ENCODE measurements at places on chromosomes 5 and 9. TPM values are rescaled to one million over a fixed set of nuclear protein-coding genes. Genes with fewer than 3 reads are reported as not detected.

GRCh38 chr5:14739538-14739937 is 75.0 kb downstream of the OTULIN start:
- peaks cover 4% of the 10 kb centered on the region for H3K36me3 ChIP-seq
- no peak overlapping the region for H3K27ac ChIP-seq
- peak; percentile 39 for DNase-seq
- H3K4me3 ChIP-seq = no peak overlapping the region
- peaks cover 28% of the 10 kb centered on the region for H3K4me1 ChIP-seq
- H3K27me3 ChIP-seq = no peaks in the 10 kb centered on the region

MYMK gene
- not detected for total RNA-seq

DNA sequence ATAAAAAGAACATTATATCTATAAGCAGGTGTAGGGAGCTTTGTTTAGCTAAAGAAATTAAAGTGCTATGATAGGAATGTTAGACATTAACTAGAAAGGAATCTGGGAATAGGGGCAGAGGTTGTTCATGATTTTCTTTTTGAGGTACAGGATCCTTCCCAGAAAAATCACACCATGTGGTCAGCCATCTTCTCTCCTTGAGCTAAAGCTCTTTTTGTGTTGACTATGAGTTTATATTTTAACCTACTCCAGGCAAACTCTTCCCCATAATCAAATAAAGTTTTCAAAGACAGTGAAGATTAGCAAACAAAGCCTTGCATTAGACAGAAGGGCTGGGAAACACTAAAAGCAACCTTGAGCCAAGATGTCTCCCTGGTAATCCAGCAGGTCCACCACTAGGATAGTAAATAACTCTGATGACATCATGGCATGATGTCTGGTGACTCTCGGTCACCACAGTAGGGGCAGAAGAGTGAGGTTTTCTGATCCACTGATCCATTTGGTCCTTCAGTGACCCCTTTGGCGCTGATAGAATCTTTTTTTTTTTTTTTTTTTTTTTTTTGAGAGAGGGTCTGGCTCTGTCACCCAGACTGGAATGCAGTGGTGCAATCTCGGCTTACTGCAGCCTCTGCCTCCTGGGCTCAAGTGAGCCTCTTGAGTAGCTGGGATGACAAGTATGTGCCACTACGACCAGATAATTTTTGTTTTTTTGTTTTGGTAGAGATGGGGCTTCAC is 30.6 kb upstream of the IL6ST start:
- no peaks in the 10 kb centered on the region for H3K4me1 ChIP-seq
- DNase-seq = no peak
- H3K4me3 ChIP-seq = no peak overlapping the region
- no peaks in the 10 kb centered on the region for H3K27me3 ChIP-seq
- H3K36me3 ChIP-seq = no peaks in the 10 kb centered on the region

DNA sequence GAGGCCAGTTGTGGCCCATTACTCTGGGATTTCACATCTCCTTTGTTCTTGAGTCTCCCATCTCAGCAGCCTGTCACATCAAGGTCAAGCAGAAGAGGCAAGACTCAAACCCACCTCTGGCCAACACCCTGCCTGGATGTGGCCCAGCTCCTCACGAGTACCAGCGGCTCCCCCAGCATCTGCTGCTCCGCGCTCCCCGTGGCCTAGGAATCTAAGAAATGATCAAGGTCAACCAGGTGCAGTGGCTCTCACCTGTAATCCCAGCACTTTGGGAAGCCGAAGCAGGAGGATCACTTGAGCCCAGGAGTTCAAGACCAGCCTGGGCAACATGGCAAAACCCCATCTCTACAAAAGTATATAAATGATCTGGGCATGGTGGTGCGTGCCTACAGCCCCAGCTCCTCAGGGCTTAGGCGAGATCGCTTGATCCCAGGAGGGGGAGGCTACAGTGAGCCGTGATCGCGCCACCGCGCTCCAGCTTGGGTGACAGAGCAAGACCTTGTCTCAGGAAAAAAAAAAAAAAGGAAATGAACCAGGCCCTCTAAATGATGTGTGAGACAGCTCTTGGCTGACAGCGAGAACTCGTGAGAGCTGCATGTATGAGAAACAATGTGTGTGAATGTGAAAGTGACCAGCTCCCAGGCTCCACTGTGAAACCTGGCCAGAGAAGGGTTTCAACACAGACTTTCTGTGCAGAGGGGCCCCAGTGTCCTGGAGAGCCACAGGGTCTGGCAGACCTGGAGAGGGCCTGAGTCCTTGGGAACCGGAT is 61.6 kb upstream of the ANGPTL2 start:
- no peak for DNase-seq
- peaks cover 25% of the 10 kb centered on the region for H3K4me1 ChIP-seq
- H3K27ac ChIP-seq = no peak overlapping the region
- H3K27me3 ChIP-seq = peaks cover 5% of the 10 kb centered on the region
- H3K4me3 ChIP-seq = no peak overlapping the region
- H3K36me3 ChIP-seq = no peaks in the 10 kb centered on the region

NUTM2F gene
- not detected for total RNA-seq

DNA sequence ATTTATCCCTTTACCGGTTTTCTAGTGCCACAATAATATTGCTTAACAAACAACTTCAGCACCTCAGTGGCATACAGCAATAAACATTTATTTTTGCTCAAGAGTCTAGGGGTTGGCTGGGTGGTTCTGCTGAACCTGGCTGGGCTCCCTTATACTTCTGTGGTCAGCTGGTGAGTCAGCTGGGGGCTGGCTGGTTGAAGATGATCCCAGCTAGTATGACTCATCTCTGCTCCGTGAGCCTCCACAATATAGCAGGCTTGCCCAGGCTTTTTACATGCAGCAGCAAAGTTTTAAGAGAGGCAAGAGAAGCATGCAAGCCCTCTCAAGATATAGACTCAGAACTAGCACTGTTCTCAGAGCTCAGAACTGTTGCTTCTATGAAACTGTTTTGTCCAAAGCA is 523.5 kb upstream of the CLINT1 start:
- no peaks in the 10 kb centered on the region for H3K36me3 ChIP-seq
- H3K4me1 ChIP-seq = peaks cover 49% of the 10 kb centered on the region
- H3K27ac ChIP-seq = peak overlapping the region; percentile 41
- no peak overlapping the region for H3K4me3 ChIP-seq
- peak; percentile 95 for DNase-seq

CAMK4 gene
- 3.5 TPM for total RNA-seq

- no peak for DNase-seq
- no peak overlapping the region for H3K4me3 ChIP-seq
- H3K27me3 ChIP-seq = no peaks in the 10 kb centered on the region
- H3K36me3 ChIP-seq = no peaks in the 10 kb centered on the region
- no peaks in the 10 kb centered on the region for H3K4me1 ChIP-seq
Observed at GRCh38 chr5:45288746-45289145, 407.4 kb downstream of the HCN1 start.

DOCK2 gene
- 0.66 TPM for total RNA-seq

- H3K4me3 ChIP-seq = no peak overlapping the region
- no peak for DNase-seq
- H3K36me3 ChIP-seq = no peaks in the 10 kb centered on the region
Observed at GRCh38 chr9:26504057-26504456, 388.5 kb downstream of the CAAP1 start.

DNA sequence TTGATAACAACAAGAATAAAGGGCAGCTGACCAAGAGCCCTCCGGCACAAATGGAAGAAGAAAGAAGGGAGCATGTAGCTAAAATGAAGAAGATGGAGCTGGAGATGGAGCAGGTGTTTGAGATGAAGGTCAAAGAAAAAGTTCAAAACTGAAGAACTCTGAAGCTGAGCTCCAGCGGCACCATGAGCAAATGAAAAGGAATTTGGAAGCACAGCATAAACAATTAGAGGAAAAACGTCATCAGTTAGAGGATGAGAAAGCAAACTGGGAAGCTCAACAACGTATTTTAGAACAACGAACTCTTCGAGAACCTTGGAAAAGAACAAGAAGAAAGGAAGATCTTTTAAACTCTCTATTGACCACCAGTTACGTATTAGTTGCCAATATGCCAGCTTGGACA is 100.9 kb downstream of the GABBR2 start:
- H3K4me3 ChIP-seq = no peak overlapping the region
- no peaks in the 10 kb centered on the region for H3K27me3 ChIP-seq
- peak overlapping the region; percentile 52 for H3K27ac ChIP-seq
- no peaks in the 10 kb centered on the region for H3K4me1 ChIP-seq
- DNase-seq = peak; percentile 88
- no peaks in the 10 kb centered on the region for H3K36me3 ChIP-seq

NTNG2 gene
- total RNA-seq = 2.4 TPM

DNA sequence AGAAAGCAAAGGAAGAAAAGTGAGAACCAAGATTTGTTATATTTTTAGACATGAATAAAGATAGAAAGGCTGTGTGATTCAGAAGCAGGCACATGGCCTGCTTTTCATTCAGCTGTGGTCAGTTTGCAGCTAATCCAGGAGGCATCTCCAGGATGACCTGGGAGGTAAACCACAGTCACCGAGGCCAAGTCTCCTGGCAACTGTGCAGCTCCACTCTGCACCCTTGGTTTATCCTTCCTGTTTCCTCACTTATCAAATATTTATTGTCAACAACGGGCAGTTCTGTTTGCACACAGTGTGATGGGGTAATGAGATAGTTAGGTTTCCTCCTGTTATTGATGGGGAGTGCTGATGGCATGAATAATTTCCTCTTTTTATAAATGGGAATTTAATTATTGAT is 243.0 kb downstream of the PSAT1 start:
- no peaks in the 10 kb centered on the region for H3K27me3 ChIP-seq
- no peak overlapping the region for H3K27ac ChIP-seq
- no peak overlapping the region for H3K4me3 ChIP-seq
- DNase-seq = peak; percentile 85
- no peaks in the 10 kb centered on the region for H3K36me3 ChIP-seq
- peaks cover 10% of the 10 kb centered on the region for H3K4me1 ChIP-seq

MLANA gene
- total RNA-seq = not detected

CDO1 gene
- total RNA-seq = 3.9 TPM

DNA sequence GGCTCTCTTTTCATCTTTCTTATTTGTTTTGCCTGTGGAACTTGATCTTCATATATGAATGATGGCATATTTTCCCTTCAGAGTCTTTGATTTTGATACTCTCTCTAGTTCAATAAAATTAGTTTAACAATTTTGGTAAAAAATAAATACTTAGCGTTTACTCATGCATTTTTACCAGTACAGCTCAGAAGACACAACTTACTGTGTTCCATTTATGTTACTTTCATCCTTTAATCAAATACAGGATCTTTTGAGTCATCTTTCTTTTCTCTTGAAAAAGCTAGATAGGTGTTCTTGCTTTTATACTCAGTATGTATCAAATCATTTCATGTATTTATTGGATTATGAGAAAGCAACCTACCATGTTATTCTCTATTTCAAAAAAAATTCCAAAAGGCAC is 47.1 kb upstream of the RICTOR start:
- no peaks in the 10 kb centered on the region for H3K27me3 ChIP-seq
- H3K27ac ChIP-seq = no peak overlapping the region
- no peaks in the 10 kb centered on the region for H3K36me3 ChIP-seq
- no peak for DNase-seq
- no peaks in the 10 kb centered on the region for H3K4me1 ChIP-seq

GRCh38 chr9:114263853-114264510 is 58.9 kb upstream of the ORM1 start:
- H3K4me1 ChIP-seq = peaks cover 14% of the 10 kb centered on the region
- no peaks in the 10 kb centered on the region for H3K36me3 ChIP-seq
- H3K4me3 ChIP-seq = no peak overlapping the region

RLN2 gene
- 0.52 TPM for total RNA-seq

TAF11L3 gene
- total RNA-seq = not detected

- no peak overlapping the region for H3K27ac ChIP-seq
- DNase-seq = peak; percentile 88
- H3K4me3 ChIP-seq = no peak overlapping the region
- H3K36me3 ChIP-seq = peaks cover 11% of the 10 kb centered on the region
- H3K27me3 ChIP-seq = no peaks in the 10 kb centered on the region
Observed at GRCh38 chr9:14119694-14120514, 194.0 kb downstream of the NFIB start.

- peaks cover 8% of the 10 kb centered on the region for H3K4me1 ChIP-seq
- H3K36me3 ChIP-seq = no peaks in the 10 kb centered on the region
- DNase-seq = peak; percentile 20
- H3K27me3 ChIP-seq = no peaks in the 10 kb centered on the region
Observed at GRCh38 chr9:37324261-37324683, 98.2 kb upstream of the GRHPR start.

DNA sequence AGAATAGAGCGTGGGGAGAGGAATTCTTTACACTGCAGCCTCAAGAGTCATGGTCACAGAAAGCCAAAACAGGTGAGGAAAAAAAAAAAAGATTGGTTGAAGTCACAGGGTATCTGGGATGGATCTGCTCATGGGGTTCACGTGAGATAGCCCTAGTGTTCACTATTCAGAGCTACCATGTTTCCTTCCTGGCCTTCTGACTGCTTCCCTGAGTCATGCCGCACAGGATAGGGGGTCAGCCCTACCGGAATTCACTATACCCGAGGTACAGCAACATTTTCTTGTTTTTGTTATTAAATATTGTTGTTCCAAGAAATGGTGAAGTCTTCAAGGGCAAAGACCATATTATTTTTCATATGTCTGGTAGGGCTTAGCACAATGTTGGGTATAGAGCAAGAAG is 21.5 kb upstream of the MAN2A1 start:
- no peak for DNase-seq
- H3K27ac ChIP-seq = no peak overlapping the region
- H3K27me3 ChIP-seq = no peaks in the 10 kb centered on the region
- no peaks in the 10 kb centered on the region for H3K36me3 ChIP-seq

ABCA2 gene
- total RNA-seq = 20.0 TPM

GRCh38 chr9:88991066-88992034 is at the start of gene S1PR3:
Gene S1PR3 (plus strand): TSS chr9:88991468. CDS start chr9:89001201, 9,733 bp downstream.
- peaks cover 27% of the 10 kb centered on the region for H3K4me1 ChIP-seq
- H3K4me3 ChIP-seq = peak within 1 kb of the TSS; percentile 98
- H3K36me3 ChIP-seq = peaks cover 10% of the 10 kb centered on the region
- H3K27ac ChIP-seq = peak within 1 kb of the TSS; percentile 16

- H3K27me3 ChIP-seq = no peaks in the 10 kb centered on the region
- peaks cover 37% of the 10 kb centered on the region for H3K4me1 ChIP-seq
- DNase-seq = peak; percentile 100
- H3K27ac ChIP-seq = peak overlapping the region; percentile 100
- no peaks in the 10 kb centered on the region for H3K36me3 ChIP-seq
Observed at GRCh38 chr5:76790632-76791290, 28.1 kb upstream of the F2RL1 start.

DNA sequence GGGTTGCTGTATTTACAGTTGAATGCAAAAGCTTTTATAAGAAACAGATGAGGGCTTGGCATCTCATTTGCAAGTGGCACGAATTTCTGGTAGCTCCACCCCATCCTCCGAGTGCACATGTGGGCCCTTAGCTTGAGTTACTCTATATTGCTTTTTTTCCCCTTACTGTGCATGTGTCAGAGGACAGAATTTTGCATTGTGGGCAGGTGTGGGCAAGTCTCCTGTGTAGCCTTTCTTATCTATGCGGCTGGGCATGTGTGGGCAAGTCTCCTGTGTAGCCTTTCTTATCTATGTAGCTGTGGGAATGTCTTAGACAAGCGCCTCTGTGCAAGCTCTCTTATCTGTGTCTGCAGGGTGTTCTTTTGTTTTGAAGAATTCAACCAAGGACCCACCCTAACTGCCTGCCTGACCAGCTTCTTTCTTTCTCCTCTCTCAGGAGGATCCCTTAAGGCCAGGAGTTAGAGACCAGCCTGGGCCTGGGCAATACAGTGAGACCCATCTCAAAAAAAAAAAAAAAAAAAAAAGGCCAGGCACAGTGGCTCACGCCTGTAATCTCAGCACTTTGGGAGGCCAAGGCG is 34.1 kb upstream of the SIL1 start:
- no peak overlapping the region for H3K4me3 ChIP-seq
- DNase-seq = no peak
- H3K27me3 ChIP-seq = no peaks in the 10 kb centered on the region
- H3K36me3 ChIP-seq = no peaks in the 10 kb centered on the region
- H3K4me1 ChIP-seq = no peaks in the 10 kb centered on the region

GRCh38 chr9:117720555-117720954 is 16.4 kb downstream of the TLR4 start:
- H3K36me3 ChIP-seq = no peaks in the 10 kb centered on the region
- no peak overlapping the region for H3K4me3 ChIP-seq
- H3K4me1 ChIP-seq = peaks cover 27% of the 10 kb centered on the region
- H3K27ac ChIP-seq = no peak overlapping the region

C5orf47 gene
- total RNA-seq = not detected

OTP gene
- 0.17 TPM for total RNA-seq

Measured in astrocyte (in vitro differentiated cells and primary cell).